Pancreas (tissue), 10 donors: ENCODE measurements at places on chromosomes 6 and 20.

DNA sequence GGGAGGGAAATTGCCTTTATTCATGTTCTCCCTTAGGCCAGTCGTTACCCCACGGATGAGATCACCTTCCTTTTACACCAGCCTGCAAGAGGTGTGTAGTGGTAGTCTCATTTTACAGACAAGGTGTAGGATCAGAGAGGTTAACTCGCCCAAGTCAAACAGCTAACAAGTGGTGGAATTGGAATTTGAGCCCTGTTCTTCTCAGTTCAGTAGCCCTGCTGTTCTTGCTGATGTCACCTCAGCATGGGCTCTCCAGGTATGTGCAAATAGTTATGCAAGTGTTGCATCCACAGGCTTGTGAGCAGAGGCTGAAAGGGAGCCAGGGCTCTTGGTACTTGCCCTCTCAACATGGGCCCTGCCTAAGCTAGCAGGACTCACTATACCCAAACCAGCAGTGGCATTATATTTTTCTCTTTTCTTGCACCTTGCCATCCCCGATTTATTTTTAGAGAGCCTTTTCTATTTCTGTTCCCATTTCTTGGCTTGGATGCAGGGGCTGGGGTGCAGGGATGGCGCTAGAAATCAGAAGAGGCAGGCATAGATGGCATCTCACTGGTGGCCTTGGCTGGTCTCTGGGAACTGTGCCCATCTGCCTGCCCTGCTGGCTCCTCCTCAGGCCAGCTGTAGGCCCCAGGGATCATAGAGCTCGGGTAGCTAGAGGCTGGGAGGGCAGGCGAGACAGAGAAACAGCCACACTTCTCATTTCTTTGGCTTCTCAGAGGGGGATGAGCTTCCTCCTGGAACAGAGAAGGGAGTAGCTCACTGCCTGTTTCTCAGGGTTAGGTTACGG is 18.2 kb downstream of the PPARD start:
- DNase-seq: no peak

GRCh38 chr6:168087436-168088160 is 8.6 kb upstream of the FRMD1 start:
- no peak for DNase-seq

GRCh38 chr20:48826069-48826468 is 1.7 kb downstream of the PREX1 start:
- no peak for DNase-seq

DNA sequence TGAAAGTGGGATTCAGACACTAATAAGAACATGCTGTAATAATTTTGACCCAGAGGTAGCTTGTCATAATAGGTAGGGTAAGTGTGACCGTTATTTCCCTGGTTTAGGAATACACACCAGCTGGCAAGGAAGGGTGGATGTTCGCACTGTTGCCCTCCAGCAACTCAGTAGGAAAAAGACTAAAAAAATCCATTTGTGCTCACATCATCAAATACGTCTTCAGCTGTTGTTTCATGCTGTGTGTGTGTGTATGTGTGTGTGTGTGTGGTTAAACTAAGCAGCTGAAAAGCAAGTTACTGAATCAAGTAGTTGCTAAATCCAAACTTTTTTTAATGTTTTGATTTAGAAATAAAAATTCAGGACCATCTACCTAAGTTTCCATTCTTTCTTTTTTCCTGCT is 218.7 kb downstream of the TRDN start:
- DNase-seq: no peak

- no peak for DNase-seq
Measured at GRCh38 chr6:43570876-43571441, 4.9 kb downstream of the XPO5 start.

DNA sequence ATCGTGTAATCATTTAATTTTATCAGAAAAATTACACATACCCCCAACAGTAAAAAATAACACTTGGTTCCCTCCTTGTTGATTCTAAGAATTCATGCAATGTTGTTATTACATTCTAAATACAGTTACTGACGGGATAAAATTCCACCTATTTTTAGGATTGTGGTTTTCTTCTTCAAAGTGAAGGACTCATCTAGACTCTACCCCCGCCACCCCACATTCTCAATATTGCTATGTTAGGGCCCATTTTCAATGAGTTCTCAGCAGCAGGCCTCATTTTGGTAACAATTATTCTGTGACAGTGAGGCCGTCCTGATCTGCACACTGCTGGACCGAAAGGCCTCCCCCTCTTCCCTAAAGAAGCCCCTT is 43.5 kb downstream of the PREX1 start:
- no peak for DNase-seq

GRCh38 chr20:41370176-41370575 is 3.6 kb upstream of the EMILIN3 start:
- DNase-seq: no peak

GRCh38 chr20:56911946-56912345 is 282.8 kb downstream of the TFAP2C start:
- no peak for DNase-seq

DNA sequence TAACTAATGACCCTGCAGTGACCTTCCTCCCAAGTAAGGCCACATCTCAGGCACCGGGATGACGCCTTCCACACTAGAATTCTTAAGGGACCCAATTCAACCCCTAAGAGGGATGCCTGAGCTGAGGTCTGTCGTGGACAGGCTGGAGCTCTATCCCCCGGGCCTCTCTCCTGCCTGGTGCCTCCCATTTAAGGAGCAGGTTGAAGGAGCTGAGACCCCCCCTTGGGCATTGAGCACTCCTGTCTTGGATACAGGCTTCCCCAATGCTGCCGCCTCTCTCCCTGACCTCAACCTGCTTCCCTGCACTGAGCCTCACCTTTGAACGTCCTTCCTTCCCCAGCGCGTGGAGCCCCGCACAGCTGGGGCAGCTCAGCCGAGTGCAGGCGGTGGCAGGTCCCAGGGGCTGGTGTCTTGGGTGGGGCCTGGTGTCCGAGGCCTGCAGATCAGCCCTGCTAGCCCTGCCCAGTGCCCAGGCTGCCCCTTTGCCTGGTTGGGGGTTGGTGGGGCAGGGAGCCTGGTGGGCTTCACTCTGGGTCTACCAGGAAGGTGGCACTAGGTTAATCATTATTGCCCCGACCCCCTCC is 19.9 kb upstream of the BHLHE23 start:
- no peak for DNase-seq

GRCh38 chr6:435441-436307 is 44.1 kb downstream of the IRF4 start:
- no peak for DNase-seq

- DNase-seq: no peak
Measured at GRCh38 chr6:155062866-155063341, 67.8 kb downstream of the TIAM2 start.

DNA sequence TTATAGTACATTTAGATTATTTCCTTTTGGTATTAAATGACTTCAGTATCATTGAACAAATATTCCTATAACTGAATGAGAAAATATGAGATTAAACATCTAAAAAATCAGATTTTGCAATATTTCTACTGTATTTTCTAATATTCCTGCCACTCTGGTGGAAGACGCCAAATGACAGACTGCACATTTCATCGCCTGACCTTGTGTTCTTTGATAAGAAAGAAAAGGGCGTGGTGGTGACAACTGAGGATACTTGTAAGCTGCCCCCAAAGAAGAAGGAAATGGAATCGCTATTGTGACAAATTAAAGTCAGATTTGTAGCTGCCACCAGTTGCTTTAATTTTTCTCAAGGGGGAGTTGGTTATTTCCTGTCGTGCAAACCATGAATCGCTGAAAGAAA is 131.3 kb downstream of the MTFR2 start:
- no peak for DNase-seq

DNA sequence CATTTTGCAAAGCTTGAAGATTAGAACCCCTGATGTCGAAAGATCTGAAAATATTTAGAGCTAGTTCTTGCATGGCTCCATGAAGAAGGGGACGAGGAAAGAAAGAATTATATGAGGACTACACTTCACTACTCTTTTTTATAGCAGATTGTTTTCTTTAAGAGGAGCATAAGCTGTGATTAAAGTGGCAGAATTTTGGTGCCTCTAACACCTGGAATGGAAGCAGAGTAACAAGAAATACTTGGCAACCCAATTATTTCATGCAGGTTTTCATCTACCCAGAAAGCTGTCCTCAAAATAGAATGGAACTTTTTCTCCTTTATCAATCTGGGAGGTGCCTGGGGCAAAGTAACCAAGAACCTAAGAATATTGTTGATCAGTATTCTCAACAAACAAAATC is 4.0 kb downstream of the METTL24 start:
- DNase-seq: no peak

DNA sequence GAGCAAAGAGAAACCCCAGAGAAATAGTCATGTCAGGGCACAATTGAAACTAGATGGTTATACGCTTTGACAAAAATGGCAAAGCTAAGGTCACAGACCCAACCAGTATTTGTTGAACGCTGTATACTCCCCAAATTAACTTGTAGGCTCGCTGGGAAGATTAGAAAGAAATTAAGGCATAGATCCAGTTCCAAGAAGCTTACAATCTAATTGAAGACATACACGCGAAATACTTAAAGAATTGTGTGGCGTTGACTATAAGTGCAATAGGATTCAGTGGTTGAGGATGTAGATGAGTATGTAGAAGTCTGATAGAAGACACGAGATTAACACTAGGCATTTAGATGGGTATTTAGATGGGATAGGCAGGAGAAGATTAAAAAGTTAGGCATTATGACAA is 525 bp downstream of the FAM229B start:
- DNase-seq: no peak

- no peak for DNase-seq
Measured at GRCh38 chr6:106527979-106528378, 101.3 kb downstream of the RTN4IP1 start.

GRCh38 chr20:4683261-4683660 is 38.4 kb upstream of the PRND start:
- DNase-seq: no peak

DNA sequence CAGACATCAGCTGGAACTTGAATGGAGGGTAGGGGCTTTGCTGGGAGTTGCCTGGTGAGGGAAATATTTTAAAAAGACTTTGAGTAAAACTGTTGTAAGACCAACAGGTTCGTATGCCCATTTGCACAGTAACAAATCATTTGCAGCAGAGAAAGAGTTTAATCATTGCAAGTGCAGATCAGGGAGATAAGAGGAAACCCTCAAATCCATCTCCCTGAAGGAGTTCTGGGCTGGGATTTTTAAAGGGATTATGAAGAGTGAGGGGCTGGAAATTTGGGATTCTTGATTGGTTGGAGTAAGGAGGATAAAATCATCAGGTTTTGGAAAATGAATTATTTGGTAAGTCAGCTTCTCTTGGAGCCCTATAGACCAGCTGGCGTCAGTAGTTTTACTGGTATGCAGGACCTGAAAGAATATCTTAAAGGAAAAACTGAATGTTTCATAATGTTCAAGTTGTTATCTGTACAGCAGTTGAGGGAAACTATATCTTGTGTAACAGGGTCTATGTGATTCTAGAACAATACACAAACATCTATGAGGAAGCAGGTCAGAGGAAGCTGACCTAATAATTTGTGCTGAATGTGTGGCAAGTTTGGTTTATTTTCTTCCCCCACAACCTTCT is 295.5 kb downstream of the PLCB1 start:
- no peak for DNase-seq

GRCh38 chr20:53336892-53337291 is 256.7 kb downstream of the ZNF217 start:
- DNase-seq: no peak

DNA sequence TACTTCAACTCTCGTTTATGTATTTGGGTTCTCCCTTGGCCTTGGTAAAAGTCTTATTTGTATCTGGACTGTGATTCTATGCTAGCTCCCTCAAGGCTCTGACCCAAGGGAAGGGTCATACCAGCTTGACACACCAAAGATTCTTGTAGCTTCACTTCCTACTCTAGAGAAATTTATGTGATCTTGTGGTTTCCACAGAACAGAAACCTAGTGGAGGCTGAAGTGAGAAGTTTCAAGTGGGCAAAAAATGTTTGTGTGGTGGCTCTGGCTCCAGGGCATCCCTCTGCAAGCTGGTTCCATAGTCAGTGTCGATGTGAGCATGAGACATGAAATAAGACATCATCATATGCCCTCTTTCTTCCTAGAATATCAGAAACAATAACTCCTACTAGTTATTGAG is 48.1 kb upstream of the TNFRSF21 start:
- DNase-seq: no peak

DNA sequence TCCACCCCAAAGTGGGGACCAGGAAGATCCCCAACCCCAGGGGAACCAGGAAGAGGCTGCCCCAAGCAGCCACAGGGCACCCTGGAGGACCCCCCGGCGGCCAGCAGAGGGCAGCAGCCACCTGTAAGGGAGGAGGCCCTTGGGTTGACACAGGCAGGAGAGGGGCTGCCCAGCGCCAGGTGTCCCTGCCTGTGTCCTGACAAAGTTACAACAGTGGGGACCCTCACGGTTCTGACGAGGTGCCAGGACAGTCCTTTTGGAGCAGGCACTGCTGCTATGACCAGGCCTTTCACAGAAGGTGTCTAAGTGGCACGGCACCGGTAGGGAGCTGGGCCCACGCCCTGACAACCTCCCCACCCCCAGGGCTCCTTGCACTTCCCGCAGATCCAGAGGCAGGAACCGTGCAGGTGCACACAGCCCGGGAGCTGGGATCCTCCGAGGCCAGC is 176.7 kb downstream of the BMP7 start:
- DNase-seq: peak; percentile 92

DNA sequence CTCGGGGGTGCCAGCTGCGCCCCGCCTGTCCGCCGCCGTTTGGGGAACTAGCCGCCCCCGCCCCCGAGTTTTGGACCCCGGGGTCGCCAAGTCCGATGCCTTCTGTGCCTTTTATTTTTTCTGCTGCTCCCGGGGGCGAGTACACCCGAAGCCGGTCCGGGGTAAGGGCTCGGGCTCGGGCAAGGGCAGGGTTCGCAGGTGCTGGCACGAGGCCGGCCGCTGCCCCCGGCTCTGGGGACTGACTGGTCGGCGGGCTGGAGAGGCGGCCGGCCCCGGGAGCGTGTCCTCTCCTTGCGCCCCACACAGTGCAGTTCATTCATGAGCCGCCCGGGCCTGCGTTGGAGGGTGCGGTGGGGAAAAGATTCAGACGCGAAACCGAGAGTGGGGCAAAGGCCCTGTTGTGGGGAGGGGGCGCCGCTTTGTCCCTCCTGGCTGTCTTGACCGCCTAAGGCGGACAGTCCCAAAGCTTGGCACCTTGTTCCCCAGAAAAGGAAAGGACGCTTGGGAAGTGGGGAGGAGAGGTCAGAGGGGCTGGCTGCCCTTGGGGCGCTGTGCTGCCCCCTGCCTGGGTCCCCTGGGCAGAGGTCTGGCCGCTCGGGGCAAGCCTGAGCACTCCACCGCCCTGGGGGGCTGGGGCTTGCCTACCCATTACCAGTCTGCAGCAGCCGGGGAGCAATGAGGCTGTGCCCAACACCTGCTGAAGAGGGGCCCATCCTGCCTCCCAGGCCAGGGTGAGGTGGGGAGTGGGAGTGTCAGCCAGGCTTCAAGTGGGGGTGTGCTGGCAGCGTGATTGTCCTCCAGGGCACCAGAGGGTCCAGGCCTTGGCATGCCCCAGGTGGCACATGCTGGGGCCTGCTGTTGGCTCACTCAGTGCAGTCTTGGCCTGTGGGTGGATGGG is 915 bp downstream of the TMEM63B start:
- DNase-seq: peak; percentile 70

GRCh38 chr6:158111987-158112386 is 56.1 kb downstream of the SERAC1 start:
- DNase-seq: no peak

DNA sequence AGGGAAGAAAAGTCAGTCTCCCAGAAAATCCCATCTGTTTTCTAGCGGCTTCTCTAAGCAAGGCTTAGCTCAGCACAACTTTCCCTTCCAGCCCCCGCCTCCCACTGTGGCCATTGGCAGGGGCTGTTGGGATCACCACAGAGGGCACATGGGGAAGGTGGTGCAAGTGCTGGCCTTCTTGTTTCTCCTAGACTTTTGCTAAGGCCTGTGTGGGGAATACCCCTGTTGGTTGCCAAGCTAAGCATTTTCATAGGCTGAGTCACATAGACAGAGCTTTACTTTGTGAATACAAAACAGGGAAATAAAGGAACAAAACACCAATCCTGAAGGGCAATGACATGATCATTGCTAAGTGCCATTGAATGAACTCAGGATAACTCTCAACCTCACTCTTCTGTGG is 32.4 kb upstream of the TIAM2 start:
- no peak for DNase-seq
